SK-MEL-5 (cell line): ENCODE measurements at places on chromosomes 5 and 9.

DNA sequence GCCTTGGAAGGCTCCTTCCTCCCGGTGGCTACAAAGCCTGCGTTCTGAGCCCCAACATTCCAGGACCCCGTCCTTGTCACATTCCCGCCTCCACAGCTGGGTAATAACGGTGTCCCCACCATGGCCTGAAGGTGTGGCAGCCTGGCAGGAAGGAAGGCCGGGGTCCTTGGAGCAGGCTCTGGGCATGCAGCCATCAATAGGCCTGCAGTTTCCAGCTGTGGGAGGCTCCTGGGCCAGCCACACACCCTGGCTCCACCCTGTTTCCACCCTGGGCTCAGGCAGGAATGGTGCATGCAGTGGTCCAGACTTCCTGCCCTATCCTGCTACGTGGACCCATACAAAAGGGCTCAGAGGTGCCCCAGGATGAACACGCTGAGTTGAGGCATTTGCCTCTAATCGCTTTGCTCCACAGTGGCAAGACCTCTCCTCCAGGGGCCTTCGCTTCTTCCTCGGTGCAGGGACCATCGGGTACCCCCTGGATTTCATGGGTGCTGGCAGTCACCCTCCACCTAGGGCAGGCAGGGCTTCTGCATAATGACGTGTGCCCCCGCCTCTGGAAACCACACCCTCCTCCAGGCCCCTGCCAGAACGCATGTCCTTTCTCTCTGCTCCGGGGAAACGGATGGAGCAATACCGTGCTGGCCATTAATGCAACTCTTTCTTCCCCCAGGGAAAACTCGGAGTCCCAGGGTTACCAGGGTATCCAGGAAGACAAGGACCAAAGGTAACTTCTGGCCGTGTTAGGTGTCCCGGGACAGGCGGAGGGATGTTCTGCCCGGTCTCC lies 95.1 kb upstream of the FCN2 start:
- no peak for DNase-seq

DNA sequence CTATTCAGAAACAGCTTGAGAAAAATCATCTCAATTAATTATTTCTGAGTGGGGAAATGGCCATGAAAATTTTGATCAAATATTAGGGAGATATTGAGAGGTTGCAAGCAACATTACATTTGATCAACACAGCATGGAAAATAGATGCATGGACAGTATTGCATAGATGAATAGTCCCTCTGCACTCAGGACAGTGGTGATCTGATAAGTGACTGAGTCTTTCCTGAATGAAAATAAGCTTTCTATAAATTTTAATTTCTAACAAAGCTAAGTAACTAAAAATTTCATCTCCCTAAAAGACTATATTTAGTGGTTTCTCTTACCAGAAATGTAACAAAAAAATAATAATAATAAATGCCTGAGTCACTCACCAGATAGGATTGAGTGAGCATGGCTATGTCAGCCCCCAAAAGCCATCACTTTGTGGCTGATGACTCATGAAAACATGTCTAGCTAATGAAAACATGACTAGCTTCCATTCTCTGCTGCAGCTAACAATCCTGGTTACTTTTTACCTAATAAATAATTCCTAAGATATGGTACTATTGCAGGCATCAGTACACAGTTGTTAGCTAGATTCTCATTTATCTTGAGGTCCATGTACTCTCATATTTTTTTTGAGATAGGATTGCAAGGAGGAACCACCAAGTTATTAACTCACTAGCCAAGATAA lies 1294.8 kb upstream of the ACO1 start:
- no peak for DNase-seq

DNA sequence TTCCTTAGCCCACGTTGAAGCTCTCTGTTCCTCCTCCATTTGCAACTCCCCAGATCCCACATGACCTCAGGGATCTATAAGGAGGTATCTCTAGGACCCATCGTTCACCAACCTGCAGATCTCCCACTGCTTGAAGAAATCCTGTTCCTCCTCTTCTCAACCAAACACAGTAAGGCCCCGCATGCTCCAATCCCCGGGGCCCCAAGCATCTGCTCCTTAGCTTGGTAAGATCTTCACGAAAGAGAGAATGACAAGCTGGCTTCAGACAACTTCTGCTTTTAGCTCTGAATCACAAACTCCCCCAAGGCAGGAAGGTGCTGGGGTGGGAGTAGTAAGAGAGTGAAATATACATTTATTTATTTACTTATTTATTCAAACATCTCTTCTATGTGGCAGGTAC lies 33.0 kb upstream of the ARHGAP26 start:
- DNase-seq, result no peak

DNA sequence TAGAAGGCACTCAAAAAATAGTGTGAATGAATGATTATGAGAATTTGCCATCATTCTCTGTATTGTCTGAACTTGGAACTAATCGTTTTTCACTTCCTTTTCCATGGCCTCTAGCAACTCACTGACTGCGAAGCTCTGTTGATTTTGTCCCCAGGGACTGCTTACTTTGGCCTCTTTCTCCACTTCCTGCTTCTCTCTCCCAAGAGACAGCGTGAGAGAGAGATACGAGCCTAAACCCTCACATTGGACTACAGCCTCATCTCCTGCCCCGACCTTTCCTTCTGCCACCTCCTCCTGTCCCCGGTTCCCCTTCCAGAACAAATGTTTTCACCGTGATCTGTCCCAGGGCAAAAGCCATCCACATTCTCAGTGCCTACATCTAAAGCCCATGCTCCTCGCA lies 300.8 kb upstream of the PANK3 start:
- peak; percentile 41 for DNase-seq

- DNase-seq, result no peak
Observed at GRCh38 chr5:10989577-10990263, 228.7 kb upstream of the DAP start.

- DNase-seq, result no peak
Observed at GRCh38 chr9:8241201-8241600, 441.6 kb upstream of the DMAC1 start.

DNA sequence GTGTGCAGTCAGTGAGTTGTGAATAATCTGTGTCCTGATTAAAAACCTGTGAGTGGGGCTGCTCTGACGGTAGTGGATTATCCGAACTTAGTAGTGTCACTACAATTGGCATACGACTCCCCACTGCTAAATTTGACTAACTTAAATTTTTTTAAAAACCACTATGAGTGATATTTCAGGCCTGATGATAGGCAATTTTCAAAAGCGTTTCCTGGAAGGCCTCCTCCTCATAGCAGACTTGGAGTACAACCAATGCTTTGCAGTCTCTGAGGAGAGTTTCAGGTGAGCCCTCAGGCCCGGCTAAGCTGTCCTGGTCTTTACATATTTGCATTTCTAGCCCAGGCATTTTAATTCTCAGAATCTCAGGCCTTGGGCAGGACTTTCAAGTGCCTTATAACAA lies 10.8 kb downstream of the BTNL8 start:
- DNase-seq, result no peak

DNA sequence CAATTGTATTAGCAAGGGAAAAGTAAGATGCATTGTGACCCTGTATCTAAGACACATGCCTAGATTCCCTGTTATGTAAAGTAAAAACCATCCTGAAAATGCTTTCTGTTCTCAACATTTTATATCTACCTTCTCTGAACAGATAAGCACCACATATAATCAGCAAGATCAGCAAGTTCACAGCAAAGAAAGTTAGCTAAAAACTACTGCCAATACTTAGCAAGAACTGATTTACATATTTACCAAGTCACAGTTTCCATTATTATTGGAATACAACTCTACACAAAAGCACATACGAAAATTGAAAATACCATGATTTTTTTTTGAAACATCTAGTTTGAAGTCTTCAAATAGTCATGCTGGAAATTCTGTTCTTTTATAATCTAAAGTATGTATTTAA lies 1118.1 kb downstream of the TAF11L14 start:
- DNase-seq, result no peak

GRCh38 chr9:78973907-78974306 lies 597.9 kb upstream of the TLE4 start:
- DNase-seq, result no peak

GRCh38 chr5:56314529-56314928 lies 81.4 kb upstream of the ANKRD55 start:
- peak; percentile 33 for DNase-seq

- DNase-seq, result no peak
Observed at GRCh38 chr5:146345578-146346366, 7.1 kb downstream of the POU4F3 start.

DNA sequence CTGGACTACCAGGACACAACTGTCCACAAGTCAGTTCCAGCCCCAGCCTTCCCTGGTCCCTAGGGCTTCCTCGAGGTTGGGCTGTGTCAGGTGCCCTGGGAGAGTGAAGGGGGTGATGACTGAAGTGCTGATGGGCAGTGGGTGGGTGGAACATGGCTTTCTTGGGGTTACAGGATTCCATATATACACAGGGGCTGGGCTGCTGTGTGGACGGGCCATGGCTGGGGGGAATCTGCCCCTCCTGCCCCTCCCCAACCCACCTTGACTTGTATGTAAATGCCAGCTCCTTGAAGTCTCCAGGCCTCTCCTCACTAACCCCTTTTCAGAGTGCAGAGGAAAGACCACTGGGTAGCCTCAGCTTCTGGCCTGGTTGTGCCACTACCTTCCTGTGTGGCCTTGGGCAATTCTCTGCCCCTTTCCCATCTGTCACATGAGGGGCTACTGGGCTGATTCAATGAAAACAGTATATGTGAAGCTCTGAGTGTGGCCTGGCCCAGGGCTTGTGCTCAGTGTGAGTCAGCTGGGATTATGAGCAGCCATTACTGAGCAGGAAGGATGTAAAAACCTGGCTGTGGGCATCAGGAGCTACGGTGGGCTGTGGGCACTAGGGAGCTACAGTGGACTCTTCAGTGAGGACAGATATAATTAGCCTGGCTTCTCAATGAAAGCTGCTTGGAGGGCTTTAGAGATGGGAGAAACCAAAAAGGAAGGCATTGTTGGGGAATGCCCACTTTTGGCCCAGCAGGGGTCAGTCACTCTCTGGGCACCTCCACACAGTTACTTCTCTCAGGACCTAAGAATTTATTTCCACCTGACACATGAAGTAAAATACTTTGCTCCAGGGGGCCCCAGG lies 23.3 kb downstream of the PITX1 start:
- no peak for DNase-seq

- DNase-seq, result no peak
Observed at GRCh38 chr5:170186156-170186555, 46.6 kb upstream of the C5orf58 start.

DNA sequence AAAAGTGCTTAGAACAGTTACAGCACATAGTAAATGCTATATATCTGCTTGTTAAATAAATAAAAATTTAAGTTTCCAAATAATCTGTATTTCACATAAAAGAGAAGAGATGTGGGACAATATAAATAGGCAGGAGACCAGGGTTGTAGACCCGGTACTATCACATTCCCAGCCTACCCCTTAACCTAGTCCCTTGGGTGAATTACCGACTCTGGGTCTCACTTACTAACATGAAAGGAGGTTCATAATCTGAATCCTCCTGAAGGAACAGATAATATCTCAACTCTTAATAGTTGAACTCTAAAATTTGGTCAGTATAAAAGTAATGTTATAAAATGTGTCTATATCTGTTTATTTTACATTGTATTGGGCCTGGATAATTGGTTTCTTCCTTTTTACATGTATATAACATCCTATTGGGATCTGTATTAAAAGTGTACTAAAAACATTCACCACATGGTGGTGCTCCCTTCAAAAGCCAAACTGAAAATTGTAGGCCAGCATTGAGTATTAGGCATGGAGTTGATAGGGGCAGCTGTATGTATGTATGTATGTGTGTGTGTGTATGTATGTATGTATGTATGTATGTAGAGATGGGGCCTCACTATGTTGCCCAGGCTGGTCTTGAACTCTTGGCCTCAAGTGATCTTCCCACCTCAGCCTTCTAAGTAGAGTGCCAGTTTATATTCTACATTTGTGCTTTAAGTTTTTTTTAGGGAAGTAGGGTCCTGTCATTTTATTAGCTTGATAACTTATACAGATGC lies 64.2 kb upstream of the ABL1 start:
- DNase-seq, result peak; percentile 83

GRCh38 chr5:134249469-134250379 lies 23.9 kb upstream of the PPP2CA start:
- DNase-seq, result no peak

- no peak for DNase-seq
Observed at GRCh38 chr9:37010180-37010579, 23.9 kb downstream of the PAX5 start.
